ENCODE measurements at places on chromosomes 1 and 21.

DNA sequence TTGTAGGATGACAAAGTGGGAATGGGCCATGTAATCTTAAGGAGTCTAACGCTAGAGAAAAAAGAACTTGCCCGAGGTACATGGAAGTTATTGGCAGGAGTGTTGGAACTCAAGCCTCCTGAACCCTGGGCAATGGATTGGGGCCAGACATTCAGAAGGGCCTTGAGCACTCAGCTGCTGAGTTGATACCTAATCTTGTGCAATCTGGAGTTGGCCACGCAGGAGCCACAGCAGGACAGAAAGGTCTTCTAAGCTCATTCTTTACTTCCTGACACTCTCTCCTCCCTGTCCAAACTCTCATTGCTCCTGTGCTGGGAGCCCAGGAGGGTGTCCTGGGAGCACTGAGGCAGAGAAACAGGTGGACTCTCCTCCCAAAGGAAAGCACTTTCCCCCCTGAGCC is 25.1 kb upstream of the CSF1 start:
- no peak for DNase-seq

DNA sequence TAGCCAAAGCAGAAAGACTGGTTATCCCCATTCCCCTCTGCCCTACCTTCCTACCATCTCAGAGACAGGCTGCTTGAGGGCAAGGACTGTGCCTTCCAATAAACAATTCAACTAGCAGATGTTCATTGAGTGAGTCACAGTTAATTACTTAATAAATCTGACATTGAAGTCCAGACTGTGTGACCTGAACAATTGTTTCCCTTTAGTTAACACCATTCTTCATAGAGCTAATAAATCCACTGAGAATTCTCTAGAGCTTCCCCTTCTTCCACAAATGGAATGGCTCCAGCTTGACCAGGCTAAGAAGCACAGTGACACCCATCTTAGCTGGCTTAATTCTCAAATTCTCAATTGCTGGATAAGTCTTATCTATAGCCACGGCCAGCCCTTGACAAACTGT is 61.9 kb upstream of the GJA5 start:
- DNase-seq = peak; percentile 11

DNA sequence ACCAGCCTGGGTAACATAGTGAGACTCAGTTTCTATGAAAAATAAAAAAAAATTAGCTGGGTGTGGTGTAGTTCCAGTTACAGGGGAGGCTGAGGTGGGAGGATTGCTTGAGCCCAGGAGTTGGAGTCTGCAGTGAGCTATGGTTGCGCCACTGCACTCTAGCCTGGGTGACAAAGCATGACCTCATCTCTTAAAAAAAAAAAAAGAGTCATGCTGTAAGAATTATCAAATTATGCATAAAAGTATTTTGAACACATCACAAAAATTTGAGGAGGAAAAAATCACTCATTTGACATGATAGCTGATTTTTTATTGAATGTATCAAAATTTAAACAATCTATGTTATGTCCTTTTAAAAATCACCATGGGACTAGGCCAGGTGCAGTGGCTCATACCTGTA is 17.8 kb downstream of the CCDC30 start:
- DNase-seq = no peak

DNA sequence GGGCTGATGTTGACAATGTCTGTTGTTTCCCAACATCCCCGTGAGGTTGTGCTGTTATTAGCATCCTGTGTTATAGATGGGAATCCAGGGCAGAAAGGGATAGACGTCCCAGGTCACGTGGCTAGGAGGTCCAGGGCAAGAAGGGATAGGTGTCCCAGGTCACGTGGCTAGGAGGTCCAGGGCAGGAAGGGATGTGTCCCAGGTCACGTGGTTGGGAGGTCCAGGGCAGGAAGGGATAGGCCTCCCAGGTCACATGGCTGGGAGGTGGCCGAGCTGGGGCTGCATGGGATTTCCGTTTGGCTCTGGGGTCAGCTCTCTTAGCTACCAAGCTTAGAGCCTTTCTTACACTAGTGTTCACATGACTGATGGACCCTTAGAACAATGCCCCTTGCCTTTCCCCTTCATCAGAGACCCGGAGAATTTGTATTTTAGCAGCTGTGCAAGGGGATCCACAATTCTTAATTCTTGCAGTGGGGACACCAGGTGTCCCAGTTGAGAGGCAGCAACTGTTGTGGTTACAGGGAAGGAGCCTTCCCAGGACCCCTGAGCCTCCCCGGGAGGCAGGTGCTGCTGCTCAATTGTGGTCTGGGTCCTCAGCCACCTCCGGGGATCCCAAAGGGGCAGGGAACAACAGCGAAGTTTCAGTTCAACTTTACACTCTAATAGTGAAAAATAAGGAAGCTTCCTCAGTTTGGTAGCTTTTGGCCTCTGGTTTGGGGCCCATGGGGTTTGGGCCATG is 69.2 kb downstream of the UMODL1 start:
- DNase-seq = no peak

GRCh38 chr1:25872713-25873112 is 2.8 kb downstream of the PAQR7 start:
- no peak for DNase-seq

Measured in hepatocyte (in vitro differentiated cells).